ENCODE measurements at places on chromosomes 7 and 10.

- no peak for DNase-seq
These were observed 453.1 kb upstream of the MKI67 start for GRCh38 chr10:128579280-128579865.

DNA sequence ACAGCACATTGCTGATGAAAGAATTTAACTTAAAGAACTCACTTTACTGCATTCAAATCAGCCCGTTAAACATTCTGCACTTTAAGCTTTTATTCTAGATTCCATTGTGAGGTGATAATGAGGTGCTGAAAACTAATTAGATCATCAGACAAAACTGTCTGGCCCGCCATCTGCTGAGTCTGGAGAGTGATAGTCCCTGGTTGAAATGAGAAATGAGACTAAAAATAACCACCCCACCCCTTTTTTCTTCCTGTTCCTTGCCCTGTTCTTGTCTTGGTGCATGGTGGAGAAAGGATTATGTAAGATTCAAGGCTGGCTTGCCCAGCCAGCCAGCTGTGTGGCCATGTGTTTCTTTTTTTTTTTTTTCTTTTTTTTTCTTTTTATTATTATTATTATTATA is 277.0 kb upstream of the COBL start:
- no peak for DNase-seq

DNA sequence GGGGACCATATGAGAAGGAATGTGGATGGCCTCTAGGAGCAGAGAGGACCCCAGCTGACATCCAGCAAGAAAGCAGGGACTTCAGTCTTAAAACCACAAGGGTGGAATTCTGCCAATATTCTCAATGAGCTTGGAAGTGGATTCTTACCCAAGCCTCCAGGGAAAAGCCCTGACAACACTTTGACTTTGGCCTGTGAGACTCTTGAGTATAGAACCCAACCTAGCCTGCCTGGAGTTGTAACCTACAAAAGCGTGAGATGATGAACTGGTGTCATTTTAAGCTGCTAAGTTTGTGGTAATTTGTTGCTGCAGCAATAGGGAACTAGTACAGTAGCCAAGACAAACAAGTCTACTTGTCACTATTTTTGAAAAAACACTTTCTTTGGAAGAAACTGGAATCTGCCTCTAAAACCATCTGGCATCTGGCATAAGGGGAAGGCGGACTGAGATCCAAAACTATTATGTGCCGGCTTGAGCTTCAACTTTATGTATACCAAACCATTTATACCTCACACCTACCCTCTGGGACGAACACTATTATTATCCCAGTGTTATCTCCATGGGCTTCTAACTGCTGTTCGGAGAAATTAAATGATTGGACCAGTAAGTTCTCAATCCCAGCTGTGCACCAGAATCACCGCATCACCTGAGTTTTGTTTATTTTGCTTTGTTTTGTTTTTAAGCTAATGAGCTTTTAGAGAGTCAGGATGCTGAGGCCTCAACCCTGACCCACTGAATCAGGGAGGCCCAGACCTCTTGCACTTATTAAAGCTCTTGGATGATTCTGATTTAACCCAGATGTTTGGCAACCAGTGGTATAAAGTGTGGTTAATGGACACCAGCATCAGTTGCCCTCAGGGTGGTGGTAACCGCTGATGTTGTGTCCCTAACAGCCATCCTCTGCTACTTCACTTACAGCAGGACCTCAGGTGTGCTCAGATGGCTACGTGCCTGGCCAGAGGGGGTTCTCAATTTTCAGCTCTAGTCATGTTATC is 83.0 kb downstream of the C1GALT1 start:
- DNase-seq, result no peak

GRCh38 chr10:121448766-121449421 is 149.3 kb downstream of the FGFR2 start:
- no peak for DNase-seq

DNA sequence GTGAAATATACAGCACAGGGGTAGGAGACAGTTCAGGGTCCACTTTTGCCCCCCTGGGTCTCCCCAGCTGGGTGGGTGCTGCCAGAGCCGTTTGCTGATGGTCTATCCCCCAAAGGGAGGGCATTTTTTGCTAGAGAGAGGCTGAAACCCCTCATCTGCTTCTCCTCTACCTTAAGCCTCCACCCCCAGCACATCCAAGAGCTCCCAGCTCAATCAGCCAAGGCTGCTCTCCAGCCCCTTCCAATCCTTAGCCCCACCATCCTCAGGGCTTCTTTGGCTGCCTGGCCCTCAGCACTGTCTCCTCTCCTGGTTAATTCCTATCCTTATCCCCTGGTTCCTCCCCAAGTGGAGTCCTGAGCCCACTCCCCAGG is 153.1 kb downstream of the AOAH start:
- no peak for DNase-seq

- no peak for DNase-seq
These were observed 1.1 kb upstream of the MTPAP start for GRCh38 chr10:30349967-30350735.

DNA sequence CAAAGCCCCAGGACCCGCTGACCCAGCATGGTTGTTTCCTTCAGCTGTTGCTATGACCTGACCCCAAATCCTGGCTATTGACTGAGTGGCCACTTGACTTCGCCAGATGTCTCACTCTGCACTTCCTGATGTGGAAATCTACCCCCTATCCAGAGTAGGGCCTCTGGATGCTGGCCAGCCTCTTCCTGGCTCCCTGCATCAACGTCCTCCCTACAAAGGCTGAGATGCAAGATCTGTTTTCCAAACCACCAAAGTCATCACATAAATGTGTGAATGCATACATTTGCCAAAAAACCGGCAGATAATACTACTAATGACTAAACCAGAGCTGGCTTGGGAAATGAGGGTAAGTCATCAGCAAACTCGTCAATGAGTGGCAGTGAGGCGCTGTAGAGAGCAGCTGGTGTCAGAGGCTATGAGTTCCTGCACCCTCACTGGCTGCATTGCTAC is 70.4 kb downstream of the PYROXD2 start:
- DNase-seq, result no peak

DNA sequence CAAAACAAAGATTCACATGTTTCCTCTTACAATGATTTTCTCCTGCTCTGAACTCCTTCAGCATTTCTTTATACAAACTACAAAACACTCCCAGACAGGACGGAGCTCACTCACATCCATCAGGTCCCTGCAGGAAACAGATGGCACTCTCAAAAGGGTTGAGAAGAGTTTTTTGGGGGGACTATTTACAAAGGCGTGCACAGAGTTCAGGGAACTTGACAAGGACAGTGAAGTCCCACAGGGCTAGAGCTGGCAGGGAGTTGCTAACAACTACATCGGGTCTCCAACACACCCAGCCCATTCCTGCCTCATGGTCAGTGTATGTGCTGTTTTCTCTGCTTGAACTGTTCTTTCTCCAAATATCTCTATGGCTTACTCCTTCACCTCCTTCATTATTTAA is 24.7 kb upstream of the YAE1 start:
- no peak for DNase-seq

- DNase-seq, result no peak
These were observed 13.9 kb downstream of the MACC1 start for GRCh38 chr7:20203316-20203715.

GRCh38 chr7:100147278-100147677 is 1.4 kb upstream of the LAMTOR4 start:
- no peak for DNase-seq

DNA sequence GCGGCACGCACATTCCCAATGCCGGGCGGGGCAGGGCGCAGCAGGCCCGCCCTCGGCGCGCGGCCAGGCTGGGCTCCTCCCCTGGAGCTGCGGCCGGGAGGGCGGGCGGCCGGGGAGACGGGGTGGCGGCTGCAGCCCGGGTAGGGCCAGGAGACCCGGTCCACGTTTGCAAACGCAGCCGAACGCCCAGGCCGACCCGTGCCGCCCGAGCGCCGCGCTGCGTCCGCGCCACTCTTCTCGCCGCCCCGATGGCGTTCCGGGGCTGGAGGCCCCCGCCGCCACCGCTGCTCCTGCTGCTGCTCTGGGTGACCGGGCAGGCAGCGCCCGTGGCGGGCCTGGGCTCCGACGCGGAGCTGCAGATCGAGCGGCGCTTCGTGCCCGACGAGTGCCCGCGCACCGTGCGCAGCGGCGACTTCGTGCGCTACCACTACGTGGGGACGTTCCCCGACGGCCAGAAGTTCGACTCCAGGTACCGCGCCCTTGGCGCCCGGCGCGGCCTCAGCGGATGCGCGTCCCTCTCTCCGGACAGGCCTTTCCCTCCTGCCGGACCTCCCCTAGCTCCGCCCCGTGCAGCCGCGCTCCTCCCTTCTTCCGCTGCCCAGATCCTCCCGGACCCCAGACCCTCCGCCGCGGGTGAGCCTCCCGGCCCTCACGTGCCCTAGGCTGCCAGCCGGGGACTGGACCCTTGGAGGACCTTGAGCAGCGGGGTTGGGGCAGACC is at the start of gene FKBP9:
TSS of gene FKBP9 (plus strand) at position 115 of the 720 bp plus-strand sequence. CDS start at position 249, 134 bp downstream.
- DNase-seq, result peak; percentile 14

- no peak for DNase-seq
These were observed 24.7 kb downstream of the NOD1 start for GRCh38 chr7:30453921-30454320.

DNA sequence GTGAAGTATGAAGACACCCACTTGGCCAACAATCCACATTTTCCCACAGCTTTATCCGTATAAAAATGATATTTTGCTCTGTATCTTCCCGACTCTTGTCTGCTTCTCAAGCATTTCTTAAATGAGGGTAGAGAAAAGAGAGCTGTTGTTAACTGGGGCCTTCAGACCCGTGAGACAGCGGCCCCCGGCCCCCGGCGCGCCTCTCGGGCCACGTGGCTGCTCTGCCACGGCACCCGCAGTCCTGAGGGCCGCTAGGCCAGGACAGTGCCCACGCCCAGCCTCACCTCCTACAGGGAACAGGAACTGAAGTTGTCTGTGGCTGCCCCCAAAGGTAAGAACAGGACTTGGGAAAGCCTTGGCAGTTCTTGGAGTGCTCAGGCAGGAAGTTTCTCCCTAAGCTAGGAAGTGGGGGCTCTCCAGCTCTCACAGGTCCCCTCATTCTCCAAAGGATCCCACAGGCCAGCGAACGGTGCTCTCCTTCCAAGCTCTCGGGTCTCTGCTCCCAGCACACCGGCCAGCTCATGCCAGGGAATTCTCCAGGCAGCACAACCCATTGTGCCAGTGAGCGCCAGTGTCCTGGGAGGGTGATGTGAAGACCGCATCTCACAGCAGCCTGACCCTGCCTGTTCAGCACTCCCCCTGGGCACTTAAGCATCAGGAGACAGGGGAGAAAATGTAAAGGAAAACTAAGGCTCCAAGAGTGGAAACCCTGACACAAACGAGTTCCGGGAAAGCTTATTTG is 230.3 kb upstream of the PFKP start:
- no peak for DNase-seq

DNA sequence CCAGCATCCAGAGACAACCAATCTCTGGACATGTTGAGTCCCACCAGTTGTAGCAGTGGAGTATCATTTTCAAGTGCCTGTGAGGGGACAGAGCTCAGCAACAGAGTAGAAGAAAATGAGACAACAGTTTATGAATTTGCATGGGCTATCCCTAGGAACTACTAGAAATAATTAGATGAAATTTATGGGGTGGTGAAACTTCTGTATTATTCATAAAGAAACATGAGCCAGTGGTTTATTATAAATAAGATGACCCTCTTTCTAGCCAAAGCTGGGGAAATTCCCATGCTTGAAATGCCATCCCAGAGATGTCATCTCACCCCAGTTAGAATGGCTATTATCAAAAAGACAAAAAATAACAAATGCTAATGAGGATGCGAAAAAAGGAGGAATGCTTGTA is 55.1 kb upstream of the ITGB8 start:
- DNase-seq, result no peak

DNA sequence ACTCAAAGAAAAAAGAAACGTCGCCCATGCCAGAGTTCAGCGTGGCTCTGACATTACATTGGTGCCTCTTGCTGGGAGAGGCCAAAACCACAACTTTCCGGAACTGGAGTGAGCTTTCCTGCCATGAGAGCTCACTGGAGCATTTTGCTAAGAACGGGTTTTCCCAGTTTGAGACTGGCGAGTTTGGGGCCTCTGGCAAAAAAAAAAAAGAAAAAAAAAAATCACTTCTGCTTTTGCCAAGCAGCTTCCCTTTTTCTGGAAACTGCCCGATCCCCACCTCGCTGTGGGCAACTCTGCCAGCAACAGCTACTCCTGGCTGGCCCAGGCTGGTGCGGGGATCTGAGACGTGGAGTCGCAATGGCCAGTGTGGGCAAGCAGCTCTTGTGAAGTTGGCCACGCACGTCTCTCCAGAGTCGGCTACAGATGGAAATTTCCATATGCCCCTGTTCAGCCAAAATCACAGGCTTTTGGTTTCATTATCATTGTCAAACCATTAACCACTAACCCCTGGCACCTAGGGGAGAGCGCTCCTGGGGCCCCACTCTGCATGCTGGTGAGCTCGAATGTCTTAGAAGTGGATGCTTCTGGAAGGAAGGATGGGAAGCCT is 25.7 kb downstream of the PRKAG2 start:
- DNase-seq, result peak; percentile 36

GRCh38 chr10:78170026-78170475 is 136.4 kb downstream of the RPS24 start:
- no peak for DNase-seq

- no peak for DNase-seq
These were observed 1.4 kb upstream of the SVIL start for GRCh38 chr10:29636178-29636577.

GRCh38 chr10:28853195-28853594 is 175.9 kb downstream of the BAMBI start:
- no peak for DNase-seq

DNA sequence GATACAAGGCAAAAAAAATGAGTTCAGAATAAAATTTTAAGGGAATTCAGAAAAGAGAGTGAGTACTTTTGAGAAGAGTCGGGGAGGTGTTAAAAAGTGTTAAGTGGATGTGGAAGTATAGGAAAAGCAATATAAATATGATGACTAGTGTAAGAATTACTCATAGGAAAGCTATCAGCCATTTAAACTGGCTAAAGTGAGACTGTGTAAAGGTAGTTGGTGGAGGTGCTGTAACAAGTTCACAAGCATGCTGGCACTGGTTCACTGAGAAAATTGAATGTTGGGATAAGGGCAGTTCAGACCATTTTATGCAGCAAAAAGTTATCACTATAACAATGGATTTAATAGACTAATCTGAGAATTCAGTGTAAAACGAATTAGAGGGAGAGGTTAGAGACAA is 179.0 kb upstream of the DKK1 start:
- DNase-seq, result no peak

GRCh38 chr7:1748839-1749173 is 78.7 kb downstream of the ELFN1 start:
- no peak for DNase-seq

DNA sequence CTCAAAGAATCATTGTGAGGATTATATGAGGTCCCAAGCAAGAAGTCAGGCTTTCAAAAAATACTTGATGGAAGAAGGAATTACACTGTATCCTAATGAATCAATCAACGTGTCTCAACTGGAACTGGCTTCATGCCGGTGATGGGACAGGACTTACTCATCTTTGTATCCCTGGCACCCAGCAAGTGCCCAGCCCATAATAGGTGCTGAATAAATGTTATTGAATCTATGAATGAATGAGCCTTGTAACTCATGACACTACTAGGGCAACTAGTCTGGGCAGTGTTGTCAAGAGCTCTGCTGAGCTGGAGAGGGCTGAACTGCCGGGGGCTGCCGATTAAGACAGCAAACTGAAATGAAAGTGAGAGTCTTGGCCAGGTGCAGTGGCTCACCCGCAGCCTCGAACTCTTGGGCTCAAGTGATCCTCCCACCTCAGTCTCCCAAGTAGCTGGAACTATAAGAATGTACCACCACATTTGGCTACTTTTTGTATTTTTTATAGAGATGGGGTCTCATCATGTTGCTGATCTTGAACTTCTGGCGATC is 87.2 kb upstream of the KIF5B start:
- DNase-seq, result no peak
